MCF 10A (cell line): ENCODE measurements at places on chromosomes 16 and 17.

GRCh38 chr16:85869785-85870558 lies 29.0 kb upstream of the IRF8 start:
- no peak for DNase-seq

DNA sequence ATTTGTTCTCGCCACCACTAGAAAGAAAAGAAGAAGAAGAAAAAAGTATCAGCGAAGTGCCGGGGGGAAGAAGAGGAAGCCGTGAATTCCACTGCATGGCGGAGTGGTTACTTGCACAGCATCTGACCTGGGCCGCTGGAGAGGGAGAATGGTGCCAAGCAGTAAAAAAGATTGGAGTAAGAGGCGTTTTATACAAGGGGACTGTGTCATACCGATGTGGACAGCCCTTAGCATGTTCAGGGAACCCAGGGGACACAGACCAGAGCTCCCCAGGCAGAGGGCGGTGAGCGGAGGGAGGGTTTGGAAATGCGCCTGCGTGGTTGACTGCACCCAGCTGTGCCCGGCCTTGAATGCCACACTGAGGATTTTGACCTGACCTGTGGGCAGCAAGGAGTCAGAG lies 52.8 kb downstream of the PLXDC1 start:
- DNase-seq: no peak

DNA sequence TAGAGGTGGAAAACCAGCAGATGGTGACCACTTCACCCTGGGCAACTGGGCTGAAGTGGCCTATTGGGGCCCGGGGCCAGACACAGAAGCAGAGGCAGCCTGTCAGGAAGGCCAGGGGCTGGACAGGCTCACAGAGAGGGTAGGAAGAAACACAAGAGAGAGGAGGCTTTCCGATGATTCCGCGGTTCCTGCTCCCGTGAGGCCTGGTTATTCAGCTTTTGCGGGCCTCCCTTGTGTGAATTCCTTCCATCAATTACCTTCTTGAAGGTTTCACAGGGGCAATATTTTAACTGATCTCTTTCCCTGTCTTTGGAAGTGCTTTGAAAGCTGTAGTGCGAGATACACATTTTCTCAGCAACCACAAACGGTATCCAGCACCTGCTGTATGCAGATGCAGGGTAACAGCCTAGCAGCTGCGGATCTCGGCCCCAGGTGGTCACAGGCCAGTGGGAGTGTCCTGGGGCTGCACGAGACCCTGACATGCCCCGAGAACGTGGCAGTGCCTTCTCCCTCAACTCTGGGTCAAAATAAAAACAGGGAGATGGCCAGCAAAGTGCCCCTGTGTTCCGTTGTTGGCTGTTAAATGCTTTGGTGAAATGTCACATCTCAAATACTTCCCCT lies 11.6 kb upstream of the CMIP start:
- no peak for DNase-seq

DNA sequence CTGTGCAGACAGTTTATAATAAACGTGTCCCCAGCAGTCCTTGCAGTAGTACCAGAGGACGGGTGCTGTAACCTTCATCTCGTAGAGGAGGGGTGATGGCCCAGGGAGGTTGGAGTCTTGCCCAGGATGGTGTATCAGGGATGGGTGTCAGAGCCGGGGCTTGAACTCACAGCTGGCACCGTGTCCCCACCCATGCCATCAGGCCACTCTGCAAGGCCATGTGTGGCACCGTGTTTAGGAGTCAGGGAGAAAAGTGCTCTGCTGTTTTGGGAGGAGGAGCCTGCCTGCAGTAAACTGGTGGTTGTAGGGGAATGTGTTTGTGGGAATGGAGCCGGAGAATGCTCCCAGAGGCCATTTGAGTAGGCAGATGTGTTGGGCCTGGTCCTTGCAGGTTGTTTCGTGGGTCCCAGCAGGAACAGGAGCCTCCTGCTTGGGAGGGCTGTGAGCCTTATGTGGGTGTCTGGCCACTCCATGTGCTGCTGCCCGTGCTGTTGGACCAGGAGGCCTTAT lies 1.7 kb downstream of the ADORA2B start:
- peak; percentile 55 for DNase-seq

DNA sequence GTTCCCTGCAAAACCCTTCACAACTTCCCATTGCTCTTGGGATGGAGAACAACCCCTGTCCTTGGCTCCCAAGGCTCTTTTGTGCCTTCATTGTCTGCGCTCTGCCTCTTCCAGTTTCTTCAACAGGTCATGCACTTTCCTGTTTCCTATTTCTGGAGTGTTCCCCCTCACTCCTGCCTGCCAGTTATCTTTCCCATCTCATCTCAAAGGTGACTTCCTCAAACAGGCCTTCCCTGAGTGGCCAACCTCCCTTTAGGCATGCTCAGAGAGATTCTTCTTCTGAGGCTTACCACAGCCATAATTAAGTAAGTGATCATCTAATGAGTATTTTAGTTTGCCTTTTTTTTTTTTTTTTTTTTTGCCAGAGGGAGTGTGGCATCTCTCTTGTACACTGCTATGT lies 2.9 kb upstream of the CYLD start:
- DNase-seq: no peak

DNA sequence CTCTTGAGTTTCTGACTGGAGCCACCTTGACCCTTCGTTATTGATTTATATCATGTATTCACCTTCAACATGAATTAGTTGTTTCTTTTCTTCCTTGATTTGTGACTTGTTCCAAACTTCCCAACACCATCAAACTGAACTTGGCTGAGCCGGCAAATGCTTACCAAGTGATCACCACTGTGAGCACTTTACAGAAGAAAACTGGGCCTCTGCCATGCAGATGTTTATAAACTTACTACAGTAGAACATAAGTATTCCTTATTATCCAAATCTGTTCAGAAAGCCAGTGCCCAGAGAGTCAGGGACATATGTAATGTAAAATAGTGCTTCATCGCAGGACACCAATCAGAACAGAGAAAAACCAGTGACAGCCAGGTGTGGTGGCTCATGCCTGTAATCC lies 19.9 kb downstream of the CMTM4 start:
- no peak for DNase-seq

DNA sequence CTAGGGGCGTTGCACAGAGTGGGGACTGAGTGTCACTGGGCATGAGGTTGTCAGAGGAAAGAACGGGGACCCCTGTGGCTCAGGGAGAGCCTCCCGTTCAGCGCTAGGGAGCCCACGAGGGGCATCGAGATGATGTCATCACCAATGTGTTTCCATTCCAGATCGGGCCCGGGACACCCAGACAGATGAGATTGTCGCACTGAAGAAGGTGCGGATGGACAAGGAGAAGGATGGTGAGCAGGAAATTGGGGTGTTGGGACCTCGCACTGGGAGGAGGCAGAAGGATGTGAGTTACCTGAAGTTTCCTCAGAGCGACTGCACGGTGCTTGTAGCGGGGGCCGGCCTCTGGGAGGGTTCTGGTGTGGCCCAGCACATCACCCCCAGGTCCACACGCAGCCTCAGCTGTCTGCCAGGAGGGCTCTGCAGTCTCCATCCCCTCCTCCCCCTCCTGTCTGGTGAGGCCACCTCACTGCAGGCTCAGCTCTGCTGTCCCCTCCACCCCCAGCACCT lies 4.0 kb downstream of the CDK10 start:
- no peak for DNase-seq

DNA sequence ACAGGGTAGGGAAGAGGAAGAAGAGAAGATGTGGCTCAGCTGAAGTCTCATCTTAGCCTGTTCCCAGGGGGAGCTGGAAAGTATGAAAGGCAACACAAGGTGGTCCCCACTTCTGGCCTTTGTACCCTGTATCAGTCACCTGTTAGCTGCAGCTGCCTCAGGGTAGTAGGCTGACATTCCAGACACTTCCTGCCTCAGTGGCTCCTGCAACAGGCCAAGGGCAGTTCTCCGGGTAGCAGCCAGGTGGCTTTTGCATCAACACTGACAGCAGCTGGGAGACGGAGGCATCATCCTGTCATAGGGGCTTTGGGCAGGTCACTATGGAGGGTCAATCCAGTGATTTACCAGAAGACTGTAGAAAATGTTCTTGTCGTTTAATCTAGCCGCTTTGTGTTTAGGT lies 124.0 kb downstream of the RGS9 start:
- DNase-seq: no peak

DNA sequence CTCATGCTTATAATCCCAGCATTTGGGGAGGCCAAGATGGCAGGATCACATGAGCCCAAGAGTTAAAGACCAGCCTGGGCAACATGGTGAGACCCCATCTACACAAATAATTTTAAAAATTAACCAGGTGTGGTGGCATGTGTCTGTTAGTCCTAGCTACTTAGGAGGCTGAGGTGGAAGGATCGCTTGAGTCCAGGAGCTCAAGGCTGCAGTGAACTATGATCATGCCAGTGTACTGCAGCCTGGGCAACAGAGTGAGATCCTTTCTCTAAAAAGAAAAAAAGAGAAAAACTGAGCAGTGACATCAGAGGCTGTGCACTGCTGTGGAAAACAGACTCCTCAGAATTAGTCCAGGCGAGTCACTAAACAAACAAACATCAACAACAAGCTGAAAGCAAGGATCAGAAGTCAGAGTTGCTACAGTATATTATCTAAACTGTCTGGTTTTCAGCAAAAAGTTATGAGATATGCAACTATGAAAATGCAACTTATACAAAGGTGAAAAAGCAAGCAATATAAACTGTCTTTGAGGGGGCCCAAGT lies 39.3 kb downstream of the CBFB start:
- peak; percentile 27 for DNase-seq

DNA sequence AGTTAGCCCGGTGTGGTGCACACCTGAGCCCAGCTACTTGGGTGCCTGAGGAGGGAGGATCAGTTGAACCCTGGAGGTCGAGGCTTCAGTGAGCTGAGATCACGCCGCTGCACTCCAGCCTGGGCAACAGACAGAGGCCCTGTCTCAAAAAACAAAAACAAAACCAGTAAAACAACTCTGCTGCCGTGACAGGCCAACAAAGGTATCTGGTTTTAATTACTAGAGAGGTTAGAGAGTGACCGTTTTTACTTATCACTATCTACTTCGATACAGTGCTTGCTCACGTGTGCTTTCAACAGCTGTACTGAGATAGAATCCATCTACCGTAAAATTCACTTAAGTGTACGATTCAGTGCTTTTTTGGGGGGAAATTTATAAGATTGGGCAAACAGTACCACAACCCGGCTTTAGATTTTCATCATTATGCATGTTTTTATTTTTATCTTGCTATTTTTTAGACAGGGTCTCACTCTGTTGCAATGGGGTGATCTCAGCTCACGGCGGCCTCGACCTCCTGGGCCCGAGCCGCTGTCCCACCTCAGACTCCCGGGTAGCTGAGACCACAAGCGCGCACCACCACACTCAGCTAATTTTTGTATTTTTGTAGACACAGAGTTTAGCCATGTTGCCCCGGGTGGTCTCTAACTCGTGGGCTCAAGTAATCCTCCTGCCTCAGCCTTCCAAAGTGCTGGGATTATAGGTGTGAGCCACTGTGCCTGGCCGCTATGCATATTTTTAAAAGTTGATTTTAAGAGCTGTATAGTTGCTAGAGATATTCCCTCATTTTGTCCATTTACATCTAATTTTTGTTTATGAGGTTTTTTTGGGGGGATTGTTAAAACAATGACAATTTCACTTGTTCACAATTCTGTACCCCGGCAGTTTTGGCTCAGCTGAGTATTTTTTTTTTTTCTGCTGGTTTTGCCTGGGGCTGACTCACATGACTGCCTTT lies 30.9 kb downstream of the SERPINF1 start:
- DNase-seq: no peak

DNA sequence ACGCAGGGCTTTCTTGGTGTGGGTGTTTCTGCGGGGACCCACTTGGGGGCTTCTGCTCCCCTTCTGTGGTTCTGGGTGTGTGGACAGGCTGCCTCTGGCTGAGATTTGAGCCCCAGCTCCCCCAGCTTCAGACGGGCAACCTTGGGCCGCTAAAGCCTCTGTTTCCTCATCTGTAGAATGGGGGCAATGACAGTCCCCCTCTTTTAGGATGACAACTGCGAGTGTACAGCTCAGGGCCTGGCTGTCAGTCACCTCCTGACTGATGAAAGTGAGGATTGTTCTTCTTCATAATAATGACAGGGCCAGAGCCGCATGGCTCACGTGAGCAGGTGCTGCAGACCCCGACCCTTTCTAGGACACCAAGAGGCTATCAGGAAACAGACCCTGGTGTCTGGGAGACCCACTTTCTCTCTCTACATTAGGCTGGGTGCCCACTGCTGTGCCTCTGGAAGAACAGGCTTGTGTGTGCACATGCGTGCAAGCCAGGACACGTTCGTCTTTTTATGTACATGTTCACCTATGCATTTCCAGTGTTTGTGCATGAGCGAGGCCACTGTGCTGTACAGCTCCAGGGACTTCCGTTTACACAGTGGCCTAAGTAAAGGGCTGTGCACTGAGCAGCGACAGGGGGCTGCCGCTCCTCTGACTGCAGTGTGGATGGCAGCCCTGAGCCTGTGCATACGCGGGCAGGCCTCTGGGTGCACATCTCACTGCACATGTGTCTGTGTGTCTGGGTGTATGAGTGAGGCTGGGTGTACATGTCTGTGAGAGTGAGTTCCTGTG lies 4.6 kb downstream of the SPNS3 start:
- no peak for DNase-seq

DNA sequence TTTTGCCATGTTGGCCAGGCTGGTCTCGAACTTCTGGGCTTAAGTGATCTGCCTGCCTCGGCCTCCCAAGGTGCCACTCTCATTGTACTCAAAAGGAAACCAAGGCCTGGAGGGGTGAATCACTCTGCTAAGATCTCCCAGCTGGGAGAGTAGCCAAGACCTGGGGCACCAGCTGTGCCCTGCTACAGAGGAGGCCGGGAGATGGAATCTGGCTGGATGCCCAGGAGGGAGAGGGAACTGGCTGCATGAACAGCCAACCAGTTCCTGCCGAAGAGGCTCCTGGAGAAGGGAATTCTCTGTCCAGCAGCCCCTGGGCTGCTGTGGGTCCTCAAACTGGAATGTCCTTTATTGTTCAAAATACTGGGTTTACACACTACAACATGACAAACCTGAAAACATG lies 238.7 kb upstream of the CIBAR2 start:
- peak; percentile 100 for DNase-seq

DNA sequence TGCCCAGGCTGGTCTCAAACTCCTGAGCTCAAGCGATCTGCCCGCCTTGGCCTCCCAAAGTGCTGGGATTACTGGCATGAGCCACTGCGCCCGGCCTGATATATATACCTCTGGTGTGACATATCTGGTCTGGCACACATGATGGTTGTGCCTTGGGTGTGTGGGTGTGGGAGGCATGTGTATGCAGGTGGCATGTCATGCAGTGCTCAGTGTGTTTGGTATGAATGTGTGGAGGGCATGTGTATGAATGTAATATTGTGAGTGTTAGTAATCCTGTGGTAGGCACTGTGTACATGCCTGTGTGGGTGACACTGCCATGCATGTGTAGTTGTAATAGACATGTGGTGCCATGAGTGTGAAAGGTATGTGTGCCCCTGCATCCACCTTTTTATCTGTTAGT lies 179.3 kb upstream of the GOT2 start:
- DNase-seq: no peak

- no peak for DNase-seq
These were observed 43.7 kb downstream of the USP22 start for GRCh38 chr17:20999044-20999573.

- peak; percentile 88 for DNase-seq
These were observed 1.0 kb upstream of the C16orf74 start for GRCh38 chr16:85751698-85752501.

- no peak for DNase-seq
These were observed 229.5 kb downstream of the FTO start for GRCh38 chr16:53933407-53933806.
